ENCODE measurements at places on chromosomes 3 and 15.

GRCh38 chr3:167497903-167498302 lies 24.1 kb upstream of the SERPINI2 start:
- DNase-seq: no peak

- no peak for DNase-seq
These were observed 38.8 kb downstream of the CRTAP start for GRCh38 chr3:33152363-33153360.

- peak; percentile 28 for DNase-seq
These were observed 16.2 kb upstream of the VILL start for GRCh38 chr3:37974121-37975083.

- DNase-seq: no peak
These were observed 5.9 kb downstream of the FLNB start for GRCh38 chr3:58013973-58014649.

- DNase-seq: no peak
These were observed 183.9 kb downstream of the SHQ1 start for GRCh38 chr3:72664184-72664975.

DNA sequence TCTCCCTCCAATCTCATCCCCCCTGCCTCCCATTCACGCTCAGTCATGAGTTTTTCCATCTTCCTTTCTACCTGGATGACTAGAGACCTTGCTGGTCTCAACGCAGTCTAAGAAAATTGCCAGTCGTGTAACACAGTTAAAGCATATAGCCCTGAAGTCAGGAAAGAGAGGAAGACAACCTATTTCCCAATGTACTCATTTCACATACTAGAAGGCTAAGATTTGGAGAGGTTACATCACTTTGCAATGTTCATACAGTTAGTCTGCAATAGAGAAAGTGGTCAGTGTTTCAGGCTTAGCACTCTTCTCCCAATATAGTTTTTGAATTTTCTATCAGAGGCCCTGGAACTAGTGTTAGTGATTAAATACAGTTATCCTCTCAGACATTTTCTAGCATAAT lies 278.6 kb downstream of the EDEM1 start:
- no peak for DNase-seq

DNA sequence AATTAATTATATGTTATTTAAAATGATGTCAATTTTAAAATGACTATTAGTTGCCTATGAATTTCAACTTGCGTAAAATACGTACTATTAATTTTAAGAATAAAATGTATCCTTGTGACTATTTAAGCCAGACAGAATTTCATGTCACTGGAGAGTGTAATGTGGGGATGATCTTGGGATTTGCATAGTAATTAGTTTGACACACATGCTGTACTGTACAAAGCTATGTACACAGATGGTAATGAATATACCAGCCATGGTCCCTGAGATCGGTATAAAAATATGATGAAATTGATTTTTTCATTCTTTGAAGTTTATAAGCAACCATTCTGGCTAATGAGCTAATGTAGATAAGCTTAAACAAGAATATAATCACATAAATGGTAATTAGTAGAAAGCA lies 134.4 kb upstream of the ROBO1 start:
- no peak for DNase-seq

DNA sequence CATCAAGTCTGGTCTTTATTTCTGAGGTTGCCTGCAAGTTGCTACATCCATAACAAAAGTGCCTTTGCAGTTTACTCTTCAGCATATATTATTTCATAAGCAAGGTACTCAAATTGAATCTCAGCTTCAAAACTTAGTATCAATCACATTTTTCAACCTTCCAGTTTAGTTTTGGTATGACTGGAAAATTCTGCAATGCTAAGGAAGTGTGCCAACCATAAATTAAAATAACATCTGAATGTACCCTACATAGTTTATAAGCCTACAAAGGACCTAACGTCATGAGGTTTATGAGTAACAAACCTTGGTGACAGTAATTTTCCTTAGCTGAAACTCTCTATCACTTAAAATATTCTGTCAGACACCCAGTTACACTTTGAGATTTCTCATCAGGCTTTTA lies 62.8 kb downstream of the THBS1 start:
- no peak for DNase-seq

- DNase-seq: no peak
These were observed 1.5 kb upstream of the FBXL22 start for GRCh38 chr15:63595688-63596087.

DNA sequence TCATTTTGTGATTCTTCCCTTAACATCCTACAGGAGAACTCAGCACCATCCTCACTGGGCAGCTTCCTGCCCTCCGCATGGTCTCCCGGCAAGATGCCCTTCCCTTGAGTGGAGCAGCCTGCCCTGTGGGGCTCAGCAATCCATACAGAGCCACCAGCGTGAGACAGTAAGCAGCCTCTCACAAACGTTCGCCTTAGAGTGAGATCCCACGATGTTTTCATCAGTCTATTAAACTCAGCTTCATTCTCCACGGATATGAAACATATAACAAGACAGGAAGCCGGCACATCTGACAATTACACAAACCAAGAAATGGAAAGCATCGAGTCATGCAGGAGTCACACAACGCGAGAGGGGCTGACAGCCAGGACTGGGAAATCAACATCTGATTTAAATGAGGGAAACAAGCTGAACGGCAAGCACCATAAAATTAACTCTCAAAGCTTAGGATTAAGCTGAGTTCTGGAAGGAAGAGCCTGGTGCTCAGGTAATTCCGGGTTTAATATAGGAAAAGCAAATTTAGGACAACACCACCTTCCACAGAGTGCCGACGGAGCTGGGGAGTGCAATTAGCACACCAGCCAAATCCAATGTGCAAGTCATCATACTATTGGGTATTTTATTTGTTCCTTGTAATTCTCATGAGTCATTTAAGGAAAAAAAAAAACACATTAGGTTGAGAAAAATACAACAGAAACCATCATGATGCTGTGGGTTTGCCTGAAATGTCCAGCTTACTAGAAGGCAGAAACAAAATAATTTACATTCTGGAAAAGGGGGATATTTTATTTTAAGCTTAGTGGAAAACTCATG lies 272.0 kb downstream of the OCA2 start:
- DNase-seq: no peak

GRCh38 chr3:196193736-196194541 lies 17.3 kb downstream of the ZDHHC19 start:
- DNase-seq: no peak

DNA sequence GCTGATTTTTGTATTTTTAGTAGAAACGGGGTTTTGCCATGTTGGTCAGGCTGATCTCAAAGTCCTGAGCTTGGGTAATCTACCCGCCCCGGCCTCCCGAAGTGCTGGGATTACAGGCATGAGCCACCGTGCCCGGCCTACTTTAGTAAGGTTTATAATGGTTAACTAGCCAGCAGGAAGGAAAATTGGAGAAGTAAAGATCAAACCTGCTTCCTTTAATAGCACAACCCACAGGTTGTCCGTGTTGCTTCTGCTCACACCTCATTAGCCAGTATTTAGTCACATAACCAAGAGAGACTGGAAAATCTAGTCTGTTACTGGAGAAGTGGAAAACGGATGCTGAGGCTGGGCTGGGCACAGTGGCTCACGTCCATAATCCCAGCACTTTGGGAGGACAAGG lies 51.9 kb upstream of the TBL1XR1 start:
- DNase-seq: no peak

DNA sequence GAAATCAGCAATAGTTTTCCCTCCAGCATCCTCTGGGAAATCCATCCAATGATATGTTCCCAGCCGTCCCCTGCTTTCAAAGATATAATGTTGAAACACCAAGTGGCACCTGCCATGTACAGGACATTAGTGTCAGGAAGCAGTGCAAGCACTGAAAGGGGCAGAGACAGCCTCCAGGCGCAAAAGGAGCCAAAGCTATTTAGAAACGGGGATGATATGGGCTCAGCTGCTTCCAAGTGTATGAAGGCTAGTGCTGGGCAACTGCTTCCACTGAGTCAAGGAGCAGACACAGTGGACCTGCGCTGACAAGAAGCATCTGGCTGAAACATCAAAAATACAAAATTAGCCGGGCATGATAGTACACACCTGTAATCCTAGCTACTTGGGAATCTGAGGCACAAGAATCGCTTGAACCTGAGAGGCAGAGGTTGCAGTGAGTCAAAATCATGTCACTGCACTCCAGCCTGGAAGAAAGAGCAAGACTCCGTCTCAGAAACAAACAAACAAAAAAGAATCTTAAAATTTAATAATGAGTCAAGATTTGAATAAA lies 119.7 kb downstream of the AQP9 start:
- no peak for DNase-seq

DNA sequence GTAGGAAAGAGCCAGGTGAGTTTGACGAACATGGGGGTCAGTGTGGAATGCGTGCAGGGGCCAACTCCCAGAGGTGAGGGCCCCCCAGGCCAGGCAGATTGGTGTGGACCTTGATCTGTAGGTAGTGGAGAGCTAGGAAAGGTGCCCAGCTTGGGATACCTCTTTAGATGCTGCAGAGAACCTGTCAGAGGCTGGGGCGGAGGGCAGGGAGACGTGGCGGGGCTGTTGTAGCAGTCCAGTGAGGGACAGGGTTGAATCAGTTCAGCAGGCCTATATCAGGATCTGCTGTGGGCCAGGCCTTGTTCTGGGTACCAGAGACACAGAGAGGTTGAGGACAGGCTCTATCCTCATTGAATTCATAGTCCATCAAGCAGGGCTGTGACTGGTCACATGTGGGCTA lies 8.6 kb downstream of the SNX33 start:
- no peak for DNase-seq

GRCh38 chr3:53850895-53851294 lies 4.5 kb downstream of the IL17RB start:
- DNase-seq: no peak

DNA sequence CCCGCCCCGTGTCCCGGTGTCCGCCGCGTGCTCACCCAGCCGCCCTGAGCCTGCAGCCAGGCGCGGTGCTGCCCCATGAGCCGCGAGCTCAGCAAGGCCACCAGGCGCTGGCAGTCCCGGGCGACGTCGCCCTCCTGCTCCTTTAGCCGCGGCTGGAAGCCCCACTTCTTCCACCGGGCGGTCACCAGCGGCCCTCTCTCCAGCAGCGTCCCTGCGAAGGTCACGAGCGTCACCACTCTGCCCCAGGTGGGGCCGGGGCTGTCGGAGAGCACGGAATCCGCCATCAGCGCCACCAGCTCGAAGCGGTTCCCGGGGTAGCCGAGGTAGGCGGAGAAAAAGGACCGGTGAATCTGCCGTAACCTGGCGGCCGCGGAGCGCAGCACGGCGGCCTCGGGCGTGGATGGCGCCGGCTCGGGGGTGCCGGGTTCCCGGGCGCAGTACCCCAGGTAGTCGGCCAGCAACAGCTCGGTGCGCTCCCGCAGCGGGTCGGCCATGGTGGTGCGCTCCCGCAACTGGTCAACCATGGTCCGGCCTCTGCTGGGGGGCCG lies 298 bp downstream of the BCL2L10 start:
- peak; percentile 23 for DNase-seq

GRCh38 chr3:143302638-143303171 lies 183.1 kb downstream of the CHST2 start:
- DNase-seq: no peak
